ENCODE measurements at places on chromosomes 4 and X.

DNA sequence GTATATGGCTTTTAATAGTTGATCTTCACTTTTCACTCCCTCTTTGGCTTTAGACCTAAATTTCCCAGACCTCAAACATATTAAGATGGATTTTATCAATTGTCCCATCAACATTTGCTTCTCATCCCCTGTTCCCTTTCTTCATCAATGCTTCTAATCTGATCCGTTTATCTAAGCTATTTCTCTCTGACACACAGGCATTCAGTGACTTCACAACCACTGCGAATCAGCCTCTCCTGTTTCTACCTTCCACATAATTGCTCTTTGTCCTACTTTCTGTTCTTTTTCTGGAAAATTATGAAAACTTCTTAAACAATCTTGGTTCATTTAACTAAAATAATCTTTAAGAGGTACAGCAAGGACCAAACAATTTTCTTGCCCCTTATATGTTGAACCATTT lies 115.2 kb downstream of the GLRA3 start:
- DNase-seq, result no peak

- no peak for DNase-seq
Observed at GRCh38 chrX:40043895-40044294, 53.9 kb downstream of the BCOR start.

DNA sequence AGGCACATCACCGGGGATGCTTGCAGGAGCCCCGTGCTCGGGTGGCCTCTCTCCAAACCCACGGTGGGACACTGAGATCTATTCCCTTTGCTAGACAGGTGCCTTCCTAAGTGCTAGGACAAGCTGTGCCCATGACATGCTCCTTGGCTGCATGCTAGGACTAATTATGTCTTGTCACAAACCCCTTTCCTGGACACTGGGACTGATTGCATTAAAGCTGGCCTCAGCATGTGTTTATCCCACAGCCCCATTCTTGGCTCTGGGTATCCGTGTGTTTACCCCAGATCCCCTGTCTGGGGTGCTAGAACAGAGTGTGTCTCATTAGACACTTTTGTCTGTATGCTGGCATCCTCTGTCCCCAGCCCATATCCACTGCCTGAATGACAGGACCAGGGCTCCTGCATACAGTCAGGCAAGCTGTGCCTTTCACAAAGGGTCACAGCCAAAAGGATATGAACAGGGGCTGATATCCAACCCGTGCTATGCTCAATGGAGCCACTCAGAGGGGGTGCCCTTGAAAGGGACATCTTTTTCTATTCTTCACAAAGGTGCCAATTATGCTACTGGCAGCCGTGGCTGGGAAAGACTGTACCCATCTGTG lies 9.2 kb upstream of the IQSEC2 start:
- no peak for DNase-seq

GRCh38 chr4:124941267-124941666 lies 228.7 kb upstream of the ANKRD50 start:
- DNase-seq, result no peak

- no peak for DNase-seq
Observed at GRCh38 chrX:130758072-130758471, 144.9 kb downstream of the ENOX2 start.

GRCh38 chr4:182351485-182351884 lies 108.3 kb downstream of the TENM3 start:
- no peak for DNase-seq

DNA sequence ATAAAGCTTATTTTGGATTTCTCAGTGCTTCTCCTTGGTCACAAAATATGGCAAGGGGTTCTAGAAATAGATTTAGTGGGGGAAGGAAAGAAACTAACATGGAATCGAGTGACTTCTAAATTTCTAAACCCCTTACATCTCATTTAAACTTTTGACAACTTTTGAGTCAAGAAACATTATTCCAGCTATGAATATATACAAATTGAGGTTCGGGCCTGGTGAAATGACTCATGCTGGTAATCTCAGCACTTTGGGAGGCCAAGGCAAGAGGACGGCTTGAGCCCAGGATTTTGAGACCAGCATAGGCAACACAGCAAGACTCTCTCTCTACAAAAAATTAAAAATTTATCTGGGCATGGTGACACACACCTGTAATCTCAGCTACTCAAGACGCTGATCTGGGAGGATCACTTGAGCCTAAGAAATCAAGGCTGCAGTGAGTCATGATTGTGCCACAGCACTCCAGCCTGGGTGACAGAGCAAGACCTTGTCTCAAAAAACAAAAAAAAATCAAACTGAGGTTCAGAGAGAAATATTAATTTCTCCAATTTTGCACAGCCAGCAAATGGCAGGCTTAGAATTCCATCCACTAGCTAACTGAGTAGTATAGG lies 99.8 kb downstream of the ANXA3 start:
- no peak for DNase-seq

DNA sequence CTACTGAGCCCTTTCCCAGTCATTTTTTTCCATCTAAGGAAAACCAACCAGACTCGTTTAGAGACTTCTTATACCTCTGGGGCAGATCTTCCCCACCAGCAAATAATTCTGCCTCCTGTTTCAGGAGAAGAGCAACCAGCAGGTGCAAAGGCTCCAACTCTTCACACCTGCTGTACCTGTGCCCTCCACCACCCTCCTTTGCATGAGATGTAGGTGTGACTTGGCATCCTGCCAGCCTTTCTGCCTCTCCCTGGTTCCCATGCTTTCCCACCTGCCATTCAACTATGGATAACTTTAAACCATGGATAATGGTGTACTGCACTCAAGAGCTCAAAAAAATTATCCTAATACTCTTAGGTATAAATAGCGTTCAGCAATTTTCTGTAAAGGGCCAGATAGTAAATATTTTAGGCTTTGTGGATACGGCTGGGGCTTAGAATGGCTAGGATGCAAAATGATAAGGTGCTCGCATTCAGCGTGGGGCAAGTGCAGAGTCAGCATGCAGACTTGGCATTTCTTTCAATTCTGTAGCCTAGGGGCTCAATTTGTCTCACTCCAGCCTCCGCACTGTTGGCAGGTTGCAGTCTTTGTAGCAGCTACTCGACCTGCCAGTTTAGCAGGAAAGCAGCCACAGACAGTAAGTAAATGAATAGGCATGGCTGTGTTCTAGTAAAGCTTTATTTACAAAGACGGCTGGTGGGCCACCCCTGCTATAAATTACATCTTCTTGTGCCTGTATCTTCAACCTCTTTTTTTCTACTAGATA lies 79.8 kb downstream of the HCCS start:
- no peak for DNase-seq

DNA sequence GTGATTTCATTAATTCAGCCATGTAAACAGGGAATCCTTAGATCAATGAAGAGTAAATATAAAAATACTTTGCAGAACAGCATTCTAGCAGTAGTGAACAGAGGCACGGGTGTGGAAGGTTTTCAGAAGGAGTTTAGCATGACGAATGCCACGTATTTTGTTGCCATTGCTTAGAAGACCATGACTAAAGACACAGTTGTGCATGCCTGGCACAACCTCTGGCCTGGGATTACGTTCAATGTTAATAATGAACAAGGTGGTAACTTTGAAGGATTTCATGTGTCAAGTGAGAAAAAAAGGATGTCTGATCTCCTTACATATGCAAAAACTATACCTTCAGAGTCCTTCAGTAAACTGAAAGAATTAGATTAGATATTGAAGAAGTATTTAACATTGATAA lies 171.9 kb downstream of the MAGEB5 start:
- no peak for DNase-seq

- no peak for DNase-seq
Observed at GRCh38 chrX:12690646-12691045, 100.6 kb upstream of the PRPS2 start.

GRCh38 chrX:52608961-52609360 lies 45.7 kb downstream of the SSX7 start:
- no peak for DNase-seq

DNA sequence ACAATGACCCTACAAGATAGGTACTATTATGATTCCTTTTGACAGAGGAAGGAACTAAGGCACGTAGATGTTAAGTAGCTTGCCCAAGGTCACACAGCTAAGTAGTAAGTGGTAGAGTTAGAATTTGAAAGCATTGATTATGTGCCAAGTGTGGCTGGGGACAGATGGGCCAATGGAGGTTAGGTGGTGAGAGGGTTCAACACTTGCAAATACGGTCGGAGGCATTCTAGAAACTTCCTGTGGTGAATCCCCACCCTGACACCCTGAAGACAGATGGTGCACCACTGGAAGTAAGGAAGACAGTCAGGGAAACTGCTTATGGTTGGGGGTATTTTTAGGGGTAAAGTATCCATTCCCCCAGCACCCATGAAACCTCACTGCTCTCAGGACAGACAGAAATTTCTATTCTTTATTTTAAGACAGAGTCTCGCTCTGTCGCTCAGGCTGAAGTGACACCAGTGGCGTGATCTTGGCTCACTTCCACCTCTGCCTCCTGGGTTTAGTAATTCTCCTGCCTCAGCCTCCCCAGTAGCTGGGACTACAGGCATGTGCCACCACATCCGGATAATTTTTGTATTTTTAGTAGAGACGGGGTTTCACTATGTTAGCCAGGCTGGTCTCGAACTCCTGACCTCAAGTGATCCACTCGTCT lies 142.5 kb downstream of the RASL11B start:
- no peak for DNase-seq

GRCh38 chr4:81635739-81636138 lies 164.0 kb upstream of the RASGEF1B start:
- DNase-seq, result no peak

DNA sequence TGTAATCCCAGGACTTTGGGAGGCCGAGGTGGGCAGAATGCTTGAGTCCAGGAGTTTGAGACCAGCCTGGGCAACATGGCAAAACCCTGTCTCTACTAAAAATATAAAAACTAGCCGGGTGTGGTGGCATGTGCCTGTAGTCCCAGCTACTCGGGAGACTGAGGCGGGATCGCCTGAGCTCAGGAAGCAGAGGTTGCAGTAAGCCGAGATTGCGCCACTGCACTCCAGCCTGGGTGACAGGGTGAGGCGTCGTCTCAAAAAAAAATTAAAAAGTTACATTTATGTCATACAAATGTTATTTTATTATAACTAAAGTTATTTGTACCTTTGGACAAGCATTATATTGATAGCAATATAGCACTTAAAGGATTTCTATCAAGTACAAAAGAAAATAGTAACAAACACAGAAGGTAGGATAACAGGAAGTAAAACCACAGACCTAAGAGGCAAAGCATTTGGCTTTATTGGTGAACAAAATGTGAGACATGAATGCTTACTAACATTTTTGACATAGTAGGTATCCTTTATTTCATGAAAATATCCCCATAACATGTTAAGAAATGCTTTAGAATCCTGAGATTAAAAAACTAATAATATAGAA lies 51.5 kb downstream of the TMEM165 start:
- DNase-seq, result no peak

GRCh38 chr4:174217273-174218126 lies 66.0 kb downstream of the FBXO8 start:
- DNase-seq, result no peak
